Thymus (tissue), 14 donors: ENCODE measurements at places on chromosomes 13 and 19.

DNA sequence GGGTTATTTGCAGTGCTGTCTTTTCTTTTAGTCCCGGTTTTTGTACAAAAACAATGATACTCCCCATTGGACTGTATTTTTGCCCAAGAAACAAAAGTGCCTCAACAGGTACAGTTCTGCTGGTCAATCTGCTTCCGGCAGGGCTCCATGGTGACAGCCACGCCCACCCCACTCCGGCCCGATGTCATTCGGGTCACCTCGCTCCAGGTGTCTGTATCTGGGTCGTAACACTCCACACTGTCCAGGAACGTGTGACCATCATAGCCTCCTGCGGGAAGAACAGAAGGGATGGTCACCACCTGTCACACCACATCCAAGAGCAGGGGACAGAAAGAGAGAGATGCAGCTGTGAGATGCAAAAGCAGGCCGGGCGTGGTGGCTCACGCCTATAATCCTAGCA lies 16.6 kb downstream of the KEAP1 start:
- DNase-seq: no peak
- H3K36me3 ChIP-seq: peaks cover 41% of the 10 kb centered on the region
- H3K27me3 ChIP-seq: no peaks in the 10 kb centered on the region

DNA sequence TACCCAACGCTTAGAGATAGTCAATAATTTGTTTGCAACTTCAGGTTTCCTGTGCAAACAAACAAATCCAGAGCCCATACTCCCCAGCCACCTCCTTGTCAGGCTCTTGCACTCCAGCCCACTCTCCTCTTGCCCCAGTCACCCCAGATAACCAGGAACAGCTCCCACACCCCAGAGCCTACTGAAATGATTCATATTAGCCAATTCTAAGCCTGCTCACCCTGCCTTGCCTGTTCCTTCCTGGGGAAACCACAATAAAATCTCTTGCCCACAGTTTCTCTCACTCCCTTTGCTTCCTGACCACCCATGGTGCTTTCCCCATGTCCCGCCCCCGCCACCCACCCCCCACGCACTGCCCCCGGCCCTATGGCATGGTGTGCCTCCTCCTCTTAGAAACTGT lies 3.8 kb upstream of the ACTL9 start:
- no peaks in the 10 kb centered on the region for H3K36me3 ChIP-seq
- H3K27ac ChIP-seq: no peak overlapping the region
- peaks cover 14% of the 10 kb centered on the region for H3K27me3 ChIP-seq
- peaks cover 7% of the 10 kb centered on the region for H3K4me1 ChIP-seq
- no peak overlapping the region for H3K4me3 ChIP-seq
- no peak for DNase-seq

DNA sequence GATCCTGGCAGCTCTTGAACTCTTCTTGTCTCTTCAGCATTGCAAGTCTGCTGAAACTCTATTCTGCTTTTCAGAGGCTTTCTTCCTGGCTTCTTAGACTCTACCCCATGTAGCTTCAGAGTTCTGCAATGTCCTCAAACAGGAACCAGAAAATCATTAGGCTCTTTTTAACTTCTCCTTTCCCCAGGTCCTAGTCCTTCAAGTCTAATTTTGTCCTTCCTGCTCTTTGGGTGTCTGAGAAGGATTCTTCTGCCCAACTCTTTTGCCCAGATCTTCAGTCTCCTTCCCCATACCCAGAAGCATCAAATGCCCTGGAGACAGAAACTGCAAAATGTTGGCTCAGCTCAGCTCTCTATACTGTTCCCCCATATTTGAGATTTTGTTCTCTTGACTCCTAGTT lies 50.0 kb upstream of the CALM3 start:
- no peak for DNase-seq
- no peaks in the 10 kb centered on the region for H3K4me1 ChIP-seq
- no peak overlapping the region for H3K4me3 ChIP-seq
- peaks cover 2% of the 10 kb centered on the region for H3K27me3 ChIP-seq

- no peaks in the 10 kb centered on the region for H3K36me3 ChIP-seq
- H3K27me3 ChIP-seq: peaks cover 64% of the 10 kb centered on the region
- no peak for DNase-seq
- no peaks in the 10 kb centered on the region for H3K4me1 ChIP-seq
- H3K4me3 ChIP-seq: no peak overlapping the region
- no peak overlapping the region for H3K27ac ChIP-seq
Observed at GRCh38 chr13:110426735-110427134, 119.7 kb downstream of the COL4A2 start.

DNA sequence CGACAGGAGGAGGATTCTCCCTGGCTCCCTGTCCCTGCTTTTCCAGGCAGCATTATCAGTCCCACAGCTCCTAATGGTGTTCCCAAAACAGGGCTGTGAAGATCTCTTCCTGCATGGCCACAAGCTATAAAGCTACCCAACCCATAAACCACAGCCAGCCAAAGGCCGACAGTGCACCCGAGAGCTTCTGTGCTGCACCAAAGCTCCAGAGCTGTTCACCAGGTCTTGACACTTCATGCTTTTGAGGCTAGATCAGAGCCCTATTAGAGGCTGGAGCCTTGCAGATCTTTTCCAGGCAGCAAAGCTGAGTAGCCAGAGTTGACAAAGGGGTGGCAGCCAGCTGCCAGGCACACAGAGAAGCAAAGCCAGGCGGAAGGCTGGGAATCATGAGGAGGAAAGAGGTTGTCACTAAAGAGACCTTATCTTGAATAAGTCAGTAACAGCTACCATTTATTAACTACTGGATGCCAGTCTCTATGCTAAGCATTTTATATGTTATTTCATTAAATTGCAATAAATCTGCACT lies 180.4 kb downstream of the KATNAL1 start:
- no peak overlapping the region for H3K27ac ChIP-seq
- H3K27me3 ChIP-seq: no peaks in the 10 kb centered on the region
- H3K4me3 ChIP-seq: no peak overlapping the region
- H3K4me1 ChIP-seq: no peaks in the 10 kb centered on the region
- no peak for DNase-seq
- H3K36me3 ChIP-seq: no peaks in the 10 kb centered on the region

- no peak for DNase-seq
- no peaks in the 10 kb centered on the region for H3K27me3 ChIP-seq
- no peak overlapping the region for H3K4me3 ChIP-seq
- H3K36me3 ChIP-seq: no peaks in the 10 kb centered on the region
Observed at GRCh38 chr13:37747071-37747612, 122.4 kb downstream of the TRPC4 start.

- peak overlapping the region; percentile 81 for H3K4me3 ChIP-seq
- H3K4me1 ChIP-seq: peaks cover 21% of the 10 kb centered on the region
- peak overlapping the region; percentile 95 for H3K27ac ChIP-seq
- H3K27me3 ChIP-seq: no peaks in the 10 kb centered on the region
- DNase-seq: peak; percentile 26
Observed at GRCh38 chr13:99501848-99502301, 603 bp downstream of the TM9SF2 start.

- peaks cover 21% of the 10 kb centered on the region for H3K4me1 ChIP-seq
- H3K27me3 ChIP-seq: no peaks in the 10 kb centered on the region
- no peak for DNase-seq
- H3K4me3 ChIP-seq: no peak overlapping the region
- no peak overlapping the region for H3K27ac ChIP-seq
- peaks cover 7% of the 10 kb centered on the region for H3K36me3 ChIP-seq
Observed at GRCh38 chr13:41052441-41052840, 8.9 kb upstream of the WBP4 start.

- no peak overlapping the region for H3K27ac ChIP-seq
- H3K4me1 ChIP-seq: peaks cover 6% of the 10 kb centered on the region
- no peaks in the 10 kb centered on the region for H3K27me3 ChIP-seq
- peak overlapping the region; percentile 16 for H3K4me3 ChIP-seq
- H3K36me3 ChIP-seq: no peaks in the 10 kb centered on the region
Observed at GRCh38 chr13:109869312-109870237, 83.2 kb upstream of the IRS2 start.

DNA sequence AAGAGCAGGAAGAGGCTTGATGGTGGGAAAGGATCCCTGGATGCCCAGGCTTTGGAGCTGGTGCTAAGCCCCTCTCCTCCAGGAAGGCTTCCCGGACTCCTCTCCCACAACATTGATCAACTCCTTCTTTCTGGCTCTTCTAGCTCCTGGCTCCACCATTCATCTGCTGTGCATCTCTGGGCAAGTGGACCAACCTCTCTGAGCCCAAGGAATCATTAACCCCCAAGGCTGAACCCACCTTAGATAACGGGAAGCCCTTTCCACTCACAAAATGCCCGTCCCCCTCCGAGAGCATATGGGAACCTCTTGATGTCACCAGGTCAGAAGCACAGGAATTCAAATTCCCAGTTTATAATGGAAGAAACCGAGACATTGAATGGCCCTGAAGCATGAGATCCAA lies 5.2 kb downstream of the SIRT6 start:
- H3K36me3 ChIP-seq: peaks cover 50% of the 10 kb centered on the region
- H3K4me1 ChIP-seq: peaks cover 18% of the 10 kb centered on the region
- no peak overlapping the region for H3K4me3 ChIP-seq

- peaks cover 6% of the 10 kb centered on the region for H3K36me3 ChIP-seq
- no peak overlapping the region for H3K4me3 ChIP-seq
- peak overlapping the region; percentile 53 for H3K27ac ChIP-seq
Observed at GRCh38 chr13:49214917-49215376, 5.2 kb upstream of the MLNR start.

DNA sequence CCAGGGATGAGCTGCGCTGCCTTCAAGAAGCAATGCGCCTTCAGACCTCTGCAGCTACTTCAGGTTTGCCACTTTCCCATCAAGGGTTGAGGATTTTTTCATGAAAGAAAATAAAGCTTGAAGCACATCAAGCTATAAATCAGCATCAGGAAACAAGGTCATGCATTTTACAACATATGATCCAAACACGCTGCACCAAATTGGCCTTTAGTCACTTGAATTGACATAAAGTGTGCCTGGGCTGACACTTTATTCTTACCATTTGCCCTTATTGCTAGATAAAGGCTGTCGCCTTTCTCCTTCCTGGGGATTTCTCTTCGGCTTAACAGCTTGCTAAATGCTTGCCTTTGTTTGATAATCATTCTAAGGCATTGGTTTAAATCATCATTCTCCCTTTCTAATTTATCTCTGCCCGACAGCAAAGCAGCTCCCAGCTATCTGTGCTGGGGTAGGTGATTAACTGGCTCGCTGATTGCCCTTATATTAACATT lies 87.7 kb downstream of the LHFPL6 start:
- no peaks in the 10 kb centered on the region for H3K27me3 ChIP-seq
- no peak for DNase-seq
- H3K27ac ChIP-seq: no peak overlapping the region
- H3K4me3 ChIP-seq: no peak overlapping the region
- H3K36me3 ChIP-seq: no peaks in the 10 kb centered on the region
- no peaks in the 10 kb centered on the region for H3K4me1 ChIP-seq

GRCh38 chr19:11982526-11982925 lies 17.7 kb downstream of the ZNF763 start:
- peaks cover 13% of the 10 kb centered on the region for H3K36me3 ChIP-seq
- no peak for DNase-seq
- no peaks in the 10 kb centered on the region for H3K27me3 ChIP-seq

GRCh38 chr19:50565984-50566903 lies 2.0 kb downstream of the LRRC4B start:
- no peaks in the 10 kb centered on the region for H3K4me1 ChIP-seq
- H3K36me3 ChIP-seq: no peaks in the 10 kb centered on the region
- H3K4me3 ChIP-seq: no peak overlapping the region
- no peak overlapping the region for H3K27ac ChIP-seq
- peaks cover 46% of the 10 kb centered on the region for H3K27me3 ChIP-seq

- H3K27ac ChIP-seq: no peak within 1 kb of the TSS
- H3K27me3 ChIP-seq: peaks cover 90% of the 10 kb centered on the region
- peak within 1 kb of the TSS; percentile 5 for H3K4me3 ChIP-seq
- peaks cover 11% of the 10 kb centered on the region for H3K4me1 ChIP-seq
Observed at GRCh38 chr19:38224014-38224862, at the start of gene DPF1. Gene DPF1, minus strand, starts transcription at chr19:38224222. Its CDS starts 80 bp downstream, at chr19:38224142.

- H3K36me3 ChIP-seq: no peaks in the 10 kb centered on the region
- H3K27me3 ChIP-seq: no peaks in the 10 kb centered on the region
- no peak overlapping the region for H3K4me3 ChIP-seq
- DNase-seq: no peak
Observed at GRCh38 chr19:29428071-29428470, 97.7 kb upstream of the VSTM2B start.

- DNase-seq: no peak
- H3K27me3 ChIP-seq: peaks cover 38% of the 10 kb centered on the region
- H3K27ac ChIP-seq: no peak overlapping the region
- no peak overlapping the region for H3K4me3 ChIP-seq
- no peaks in the 10 kb centered on the region for H3K36me3 ChIP-seq
Observed at GRCh38 chr13:36915106-36915505, 4.9 kb downstream of the SMAD9 start.

DNA sequence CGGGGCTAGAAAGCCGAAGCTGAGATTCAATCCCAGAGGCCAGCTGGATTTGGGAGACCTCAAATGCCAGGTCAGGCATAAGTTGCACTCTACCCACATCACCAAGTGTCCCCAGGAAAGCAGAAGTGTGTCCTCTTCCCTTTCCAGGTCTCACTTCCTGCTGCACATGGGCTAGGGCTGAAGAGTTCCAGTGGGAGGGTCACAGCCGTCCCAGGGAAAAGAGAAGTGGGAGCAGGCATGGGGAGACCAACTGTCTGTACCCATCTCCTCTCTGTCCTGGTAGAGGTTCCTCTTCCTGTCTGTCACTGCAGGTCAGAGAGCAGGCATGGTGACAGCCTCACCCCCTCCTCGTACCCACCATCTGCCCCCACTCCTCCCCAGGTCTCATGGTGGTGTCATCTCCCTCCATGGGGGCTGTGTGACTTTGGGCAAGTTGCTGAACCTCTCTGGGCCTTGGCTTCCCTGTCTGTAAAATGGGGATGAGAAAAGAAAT lies 14.8 kb downstream of the AXL start:
- H3K36me3 ChIP-seq: no peaks in the 10 kb centered on the region
- H3K27ac ChIP-seq: no peak overlapping the region
- no peaks in the 10 kb centered on the region for H3K27me3 ChIP-seq
- H3K4me3 ChIP-seq: no peak overlapping the region
- no peaks in the 10 kb centered on the region for H3K4me1 ChIP-seq

GRCh38 chr13:43031881-43032280 lies 8.5 kb downstream of the DNAJC15 start:
- H3K27ac ChIP-seq: no peak overlapping the region
- no peak for DNase-seq
- peaks cover 4% of the 10 kb centered on the region for H3K36me3 ChIP-seq
- no peaks in the 10 kb centered on the region for H3K27me3 ChIP-seq

- H3K4me3 ChIP-seq: no peak overlapping the region
- no peaks in the 10 kb centered on the region for H3K27me3 ChIP-seq
- H3K4me1 ChIP-seq: no peaks in the 10 kb centered on the region
- H3K36me3 ChIP-seq: no peaks in the 10 kb centered on the region
- no peak for DNase-seq
Observed at GRCh38 chr13:100280681-100281080, 191.8 kb downstream of the PCCA start.

GRCh38 chr19:47377208-47377701 lies 28.1 kb downstream of the DHX34 start:
- H3K36me3 ChIP-seq: peaks cover 72% of the 10 kb centered on the region
- peaks cover 4% of the 10 kb centered on the region for H3K4me1 ChIP-seq
- no peaks in the 10 kb centered on the region for H3K27me3 ChIP-seq
